WTC11 (cell line): ENCODE measurements at places on chromosomes 11 and 22.

- no peak for DNase-seq
These were observed 235.4 kb upstream of the SESN3 start for GRCh38 chr11:95466416-95466815.

GRCh38 chr22:19705181-19705934 lies 8.9 kb upstream of the SEPTIN5 start:
- DNase-seq, result peak; percentile 91

GRCh38 chr11:8839306-8839956 lies 71.6 kb upstream of the AKIP1 start:
- no peak for DNase-seq

- DNase-seq, result no peak
These were observed 10.1 kb upstream of the PDGFB start for GRCh38 chr22:39254789-39255298.

- DNase-seq, result no peak
These were observed 5.3 kb upstream of the JAML start for GRCh38 chr11:118230088-118230487.

DNA sequence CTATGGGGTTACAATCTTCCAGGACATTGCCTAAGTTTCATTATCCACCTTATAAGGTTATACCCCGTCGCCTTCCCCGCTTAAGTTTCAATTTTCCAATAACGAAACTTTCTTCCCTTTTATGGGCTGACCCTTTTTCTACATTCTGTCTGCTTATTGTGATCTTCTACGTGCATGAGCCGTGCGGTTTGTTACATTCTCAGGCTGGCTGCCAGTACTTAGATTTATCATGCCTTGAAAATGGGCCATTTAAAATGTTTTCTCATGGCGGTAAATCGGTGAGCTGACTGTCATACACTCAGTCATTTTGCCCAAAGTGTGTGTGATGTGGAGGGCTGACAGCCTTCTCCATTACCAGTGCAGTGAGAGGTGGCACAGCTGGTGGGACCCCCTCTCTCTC lies 23.3 kb downstream of the DGCR6L start:
- DNase-seq, result no peak

GRCh38 chr11:103266167-103266831 lies 157.1 kb downstream of the DYNC2H1 start:
- DNase-seq, result no peak

DNA sequence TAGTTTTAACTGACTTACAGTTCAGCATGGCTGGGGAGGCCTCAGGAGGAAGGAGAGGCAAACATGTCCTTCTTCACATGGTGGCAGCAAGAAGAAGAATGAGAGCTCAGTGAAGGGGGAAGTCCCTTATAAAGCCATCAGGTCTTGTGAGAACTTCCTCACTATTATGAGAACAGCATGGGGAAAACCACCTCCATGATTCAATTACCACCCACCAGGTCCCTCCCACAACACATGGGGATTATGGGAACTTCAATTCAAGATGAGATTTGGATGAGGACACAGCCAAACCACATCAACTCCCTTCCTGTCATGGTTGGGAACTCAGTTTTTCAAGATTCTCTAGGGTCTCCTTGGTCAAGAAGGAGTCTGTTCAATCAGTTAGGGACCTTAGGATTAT lies 432.9 kb upstream of the CNTN5 start:
- DNase-seq, result no peak

- DNase-seq, result no peak
These were observed 9.0 kb downstream of the PRRG4 start for GRCh38 chr11:32838505-32839274.

- no peak for DNase-seq
These were observed 354 bp downstream of the POLR2L start for GRCh38 chr11:841981-842369.

DNA sequence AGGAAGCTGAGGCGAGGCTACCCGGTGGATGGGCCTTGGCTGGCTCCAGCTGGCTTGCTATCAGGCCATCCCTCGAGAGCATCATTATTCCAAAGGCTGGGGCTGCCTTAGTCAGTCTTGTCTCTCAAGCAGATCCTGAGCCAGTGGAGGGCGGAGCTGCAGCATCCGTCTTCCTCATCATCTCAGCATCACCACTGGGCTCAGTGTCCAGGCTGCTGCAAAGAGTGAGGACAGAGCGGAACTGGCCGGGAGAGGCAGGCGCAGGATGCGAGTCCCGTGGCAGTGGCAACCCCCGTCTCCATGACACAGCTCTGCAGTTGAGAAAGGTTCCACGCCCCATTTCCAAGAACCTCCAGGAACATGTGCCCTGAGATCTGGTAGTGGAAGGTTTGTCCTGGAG lies 4.4 kb downstream of the TP53I11 start:
- DNase-seq, result no peak

DNA sequence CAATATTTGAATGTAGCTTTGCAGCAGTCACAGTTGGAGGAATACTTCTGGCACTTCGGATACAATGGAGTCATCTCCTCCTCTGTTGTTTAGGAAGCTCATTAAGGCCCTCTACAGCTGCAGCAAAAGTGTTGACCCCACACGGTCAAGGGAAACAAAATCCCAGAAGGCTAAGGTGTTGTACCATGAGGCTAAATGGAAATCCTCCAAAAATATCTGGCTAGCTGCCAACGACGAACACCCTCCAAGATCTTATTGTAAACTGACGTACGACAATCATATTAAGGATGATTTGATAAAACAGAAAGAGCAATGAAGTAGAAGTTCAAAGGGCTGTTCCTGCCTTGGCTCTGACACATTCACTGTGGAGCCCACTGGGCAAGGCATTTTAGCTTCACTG lies 4.0 kb downstream of the POGLUT3 start:
- DNase-seq, result no peak

DNA sequence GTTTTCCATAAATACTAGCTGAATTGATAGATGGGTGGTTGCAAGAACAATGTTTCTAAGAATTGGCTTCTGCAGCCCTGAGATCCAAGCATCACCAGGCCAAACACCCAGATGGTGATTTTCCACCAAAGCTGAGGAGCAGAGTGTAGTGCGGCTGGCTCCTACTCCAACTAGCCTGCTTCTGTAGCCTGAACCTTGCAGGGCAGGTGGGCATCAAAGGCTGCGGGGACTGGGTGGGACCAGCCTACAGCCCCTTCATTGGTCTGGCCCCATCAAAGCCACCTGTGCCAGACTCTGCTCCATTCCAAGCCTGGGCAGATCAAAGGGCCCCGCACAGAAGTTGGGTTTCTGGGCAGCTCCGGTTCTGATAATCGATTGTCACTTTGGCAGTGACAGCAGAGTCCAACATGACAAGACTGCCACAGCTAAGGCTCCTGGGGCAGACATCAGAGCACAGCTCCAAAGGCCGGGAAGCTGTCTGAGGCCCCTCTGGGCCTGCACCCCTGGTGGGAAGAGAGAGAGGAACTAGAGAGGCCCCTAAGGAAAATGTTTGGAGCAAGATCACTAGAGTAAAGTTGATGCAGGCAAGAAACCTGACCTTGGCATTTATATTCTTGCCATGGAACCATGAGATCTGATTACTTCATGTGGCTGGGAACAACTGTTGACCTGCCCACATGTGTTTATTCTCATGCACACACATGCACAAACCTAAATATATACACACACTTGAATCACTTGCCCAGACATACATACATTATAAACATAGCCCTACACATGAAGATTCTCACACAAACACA lies 582.9 kb downstream of the INSC start:
- DNase-seq, result no peak

- no peak for DNase-seq
These were observed 1015.0 kb upstream of the RAG2 start for GRCh38 chr11:37613031-37613430.

DNA sequence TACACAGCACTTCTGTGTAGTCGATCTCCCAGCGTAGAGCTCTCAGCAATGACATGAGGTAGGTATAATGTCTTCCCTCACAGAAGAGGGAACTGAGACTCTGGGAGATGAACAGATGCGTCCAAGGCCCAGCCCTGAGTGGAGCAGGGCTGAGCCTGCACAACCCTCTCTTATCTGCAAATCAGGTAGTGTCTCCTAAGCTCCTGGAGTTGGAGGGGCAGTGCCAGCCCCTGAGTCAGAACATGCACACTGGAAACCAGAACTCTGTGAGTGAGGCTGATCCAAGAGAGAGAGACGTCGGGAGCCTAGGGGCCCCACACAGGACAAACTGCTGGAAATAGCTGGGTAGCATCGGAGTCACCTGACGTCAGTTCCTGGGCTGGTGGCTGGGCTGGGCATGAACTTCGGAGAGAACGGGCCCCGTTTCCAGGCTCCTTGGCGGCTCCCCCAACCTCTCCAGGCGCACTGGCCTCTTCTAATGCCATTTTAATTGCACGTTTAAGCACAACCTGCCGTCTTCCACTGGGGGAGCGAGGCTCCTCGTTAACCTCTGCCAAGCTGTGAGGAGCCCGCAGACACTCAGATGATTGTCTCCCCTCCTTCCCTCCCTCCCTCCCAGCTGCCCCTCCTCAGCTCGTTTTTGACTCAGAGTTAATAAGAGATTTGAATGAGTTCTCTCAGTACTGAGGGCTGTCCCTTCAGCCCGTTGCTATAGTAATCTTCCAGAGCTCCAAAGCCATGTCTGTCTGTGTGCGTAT lies 191.2 kb upstream of the TBCEL start:
- DNase-seq, result no peak

- DNase-seq, result no peak
These were observed 686 bp downstream of the KIF18A start for GRCh38 chr11:28107191-28107749.

DNA sequence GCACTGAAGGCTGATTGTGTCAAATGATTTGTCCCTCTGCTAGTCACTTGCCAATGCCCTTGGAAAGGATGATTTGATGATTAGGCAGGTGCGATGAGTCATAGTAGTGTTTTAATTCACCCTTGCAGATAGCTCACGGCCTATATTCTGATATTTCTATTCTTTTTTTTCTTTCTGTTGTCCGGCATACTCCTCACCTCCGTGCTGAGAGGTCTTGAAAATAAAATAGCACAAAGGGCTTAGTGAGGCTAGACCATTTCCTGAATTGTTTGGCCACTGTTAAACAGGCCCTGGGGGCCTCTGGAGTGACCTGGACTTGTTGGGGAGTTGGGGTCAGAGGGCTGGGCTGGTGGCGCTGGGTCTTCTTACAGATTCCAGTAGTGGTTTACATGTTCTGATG lies 99.8 kb downstream of the ZBTB16 start:
- DNase-seq, result no peak

GRCh38 chr22:25554238-25554671 lies 10.2 kb upstream of the GRK3 start:
- no peak for DNase-seq

DNA sequence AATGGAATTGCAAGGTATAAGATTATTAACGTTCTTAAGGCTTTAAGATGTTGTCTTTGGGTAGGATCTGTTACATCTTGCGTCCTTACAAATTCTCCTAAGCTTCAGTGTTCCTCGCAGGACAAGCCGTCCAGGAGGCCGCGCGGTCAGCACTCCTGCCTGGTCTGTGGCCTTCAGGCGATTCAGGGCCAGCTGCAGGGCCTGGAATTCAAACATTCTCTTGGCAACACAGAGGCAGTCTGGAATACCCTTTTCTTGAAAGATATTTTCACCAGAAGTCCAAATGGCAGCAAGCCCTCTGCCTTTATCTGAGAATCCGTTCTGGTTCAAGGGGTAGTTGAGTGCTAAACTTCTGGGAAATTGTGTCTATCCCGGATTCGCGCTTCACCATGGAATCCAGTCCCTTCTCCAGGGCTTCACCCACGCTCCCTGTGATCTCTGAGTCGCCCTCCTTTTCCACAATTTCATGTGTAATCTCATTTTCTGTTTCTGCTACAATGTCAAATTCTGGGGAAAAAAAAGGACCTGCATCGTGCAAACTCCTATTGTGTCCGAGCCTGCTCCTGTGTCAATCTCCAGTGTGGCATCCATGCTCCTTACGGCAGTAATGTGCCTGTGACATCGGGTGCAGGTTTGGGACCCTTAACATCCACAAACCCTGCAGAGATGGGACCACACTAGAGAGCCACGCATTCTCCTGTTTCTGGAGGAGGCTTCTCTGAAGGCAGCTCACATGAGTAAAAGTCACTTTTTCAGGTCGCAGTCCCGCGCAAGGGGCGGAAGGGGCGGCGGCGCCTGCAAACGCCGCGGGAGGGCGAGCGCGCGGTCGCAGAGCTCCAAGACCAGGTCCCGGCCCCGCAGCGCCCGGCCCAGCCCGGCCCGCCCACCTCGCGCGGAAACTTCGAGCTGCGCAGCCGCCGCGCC lies 25.4 kb upstream of the SORL1 start:
- peak; percentile 71 for DNase-seq

DNA sequence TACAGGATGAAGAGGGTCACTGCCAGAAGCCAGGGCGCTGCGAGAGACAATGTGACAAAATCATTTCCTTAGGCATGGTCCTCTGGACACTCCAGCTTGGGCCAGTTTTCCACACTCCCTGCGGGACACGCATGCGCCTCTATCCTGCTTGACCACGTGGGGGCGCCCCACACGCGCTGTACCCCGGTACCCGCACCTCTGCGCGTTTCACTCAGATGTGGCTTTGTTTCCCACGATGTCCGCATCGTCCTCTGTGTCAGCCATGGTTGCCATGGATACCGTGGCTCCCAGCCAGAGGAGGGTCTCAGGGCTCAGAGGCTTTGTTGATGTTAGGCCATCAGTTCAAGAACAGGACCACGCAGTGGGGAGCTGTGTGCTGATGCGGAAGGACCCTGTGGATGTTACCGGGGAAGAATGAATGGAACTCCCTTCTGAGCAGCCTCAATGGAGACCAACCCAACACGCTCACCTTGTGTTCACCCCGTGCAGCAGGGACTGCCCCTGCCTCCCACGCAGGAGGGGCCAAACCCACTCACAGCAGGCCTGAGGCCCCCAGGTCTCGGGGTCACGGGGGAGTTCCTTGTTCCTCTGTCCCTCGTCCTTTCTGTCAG lies 101.1 kb upstream of the SLC22A12 start:
- DNase-seq, result peak; percentile 84

DNA sequence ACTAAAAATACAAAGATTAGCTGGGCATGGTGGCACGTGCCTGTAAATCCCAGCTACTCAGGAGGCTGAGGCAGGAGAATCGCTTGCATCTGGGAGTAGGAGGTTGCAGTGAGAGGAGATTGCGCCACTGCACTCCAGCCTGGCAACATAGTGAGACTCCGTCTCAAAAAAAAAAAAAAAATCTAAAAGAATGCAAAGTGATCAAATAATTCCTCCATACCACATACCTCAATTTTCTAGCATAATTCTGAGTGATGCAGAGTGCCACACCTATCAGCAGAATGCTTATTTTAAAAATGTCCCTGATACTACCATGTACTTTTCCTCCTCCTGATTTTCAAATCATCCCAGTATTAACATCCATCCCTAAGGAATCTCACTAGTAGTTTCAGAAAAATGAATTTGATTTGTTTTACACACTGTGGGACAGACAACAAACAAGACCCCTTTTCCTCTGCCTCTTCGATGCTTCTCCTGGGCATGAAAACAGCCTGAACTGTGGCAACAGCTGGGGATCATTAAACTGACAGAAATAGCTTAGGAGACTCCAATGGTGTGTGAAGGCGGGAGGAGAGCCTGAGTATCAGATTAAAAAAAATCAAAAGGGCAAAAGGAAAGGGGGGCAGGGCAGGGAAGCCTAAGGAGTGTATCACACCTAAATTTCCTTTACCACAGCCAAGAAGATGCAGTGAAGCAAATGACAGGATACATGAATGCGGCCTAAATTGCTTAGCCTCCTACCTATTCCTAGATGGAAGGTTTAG lies 114.7 kb downstream of the SGSM3 start:
- DNase-seq, result no peak
